ENCODE measurements at places on chromosomes 1 and 21.

DNA sequence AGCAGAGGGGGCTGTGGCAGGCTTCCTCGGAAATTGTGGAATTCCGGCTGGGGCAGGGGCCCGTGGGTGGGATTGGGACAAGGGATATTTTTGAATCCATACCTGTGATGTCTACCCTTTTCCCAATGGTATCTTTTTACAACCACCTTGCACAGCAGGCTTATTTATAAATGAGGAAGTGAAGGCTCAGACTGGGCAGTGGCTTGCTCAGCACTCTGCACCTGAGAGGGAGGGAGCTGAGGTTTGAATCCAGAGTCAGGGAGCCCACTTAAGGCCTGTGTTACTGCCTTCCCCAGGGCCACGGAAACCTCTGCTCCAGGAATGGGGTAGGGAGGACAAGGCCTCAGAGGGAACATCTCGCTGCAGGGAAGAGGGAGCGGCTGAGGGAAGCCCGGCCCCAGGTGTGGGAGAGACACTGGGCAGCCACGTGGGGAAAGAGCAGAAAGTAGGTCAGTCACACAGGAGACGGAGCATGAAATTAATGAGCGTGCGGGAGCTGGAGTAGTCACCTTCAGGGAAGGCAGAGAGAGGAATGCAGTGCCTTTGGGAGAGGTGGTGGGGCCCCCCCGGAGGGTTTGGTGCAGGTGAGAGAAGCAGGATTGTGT lies 35.4 kb upstream of the SCMH1 start:
- no peak for DNase-seq

DNA sequence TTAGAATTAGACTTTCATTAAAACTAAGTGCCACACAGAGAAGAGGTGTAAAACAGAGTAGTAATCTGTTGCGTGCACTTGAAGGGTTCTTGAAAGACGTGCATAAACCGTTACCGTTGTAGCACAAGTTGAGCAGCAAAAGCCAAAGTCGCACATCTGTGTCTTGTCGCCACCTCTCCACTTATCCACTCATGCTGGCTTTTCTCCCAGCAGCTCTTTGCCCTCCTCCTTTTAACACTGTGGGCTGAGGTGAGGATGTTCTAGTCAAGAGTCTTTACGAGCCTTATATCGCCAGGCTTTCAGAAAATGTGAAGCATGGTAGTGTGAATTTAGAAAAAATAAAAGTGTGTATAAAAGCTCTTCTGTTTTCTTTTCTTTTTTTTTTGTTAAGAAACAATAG lies 48.0 kb downstream of the NR5A2 start:
- DNase-seq, result no peak

GRCh38 chr1:9110669-9111356 lies 18.1 kb downstream of the GPR157 start:
- DNase-seq, result no peak

DNA sequence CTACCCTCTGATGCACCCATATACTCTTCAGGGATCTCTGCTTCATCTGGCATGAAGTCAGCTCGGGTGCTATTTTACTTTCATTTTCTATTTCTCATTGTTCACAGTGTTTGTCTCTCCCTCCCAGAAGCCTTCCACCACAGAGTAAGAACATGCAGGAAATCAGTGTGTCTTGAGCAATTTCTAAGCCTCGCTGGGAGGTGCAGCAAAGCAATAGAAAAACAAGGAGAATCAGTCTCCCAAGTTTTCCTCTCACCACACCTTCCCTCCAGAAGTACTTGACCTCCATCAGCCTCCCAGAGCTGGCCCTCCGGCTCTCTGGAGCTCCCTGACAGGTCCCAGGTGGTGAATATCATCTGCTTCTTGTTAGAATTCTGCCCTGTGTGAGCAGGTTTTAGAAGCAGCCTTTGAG lies 594.7 kb upstream of the CAMK1G start:
- DNase-seq, result no peak

- DNase-seq, result no peak
These were observed 40.3 kb downstream of the IER5 start for GRCh38 chr1:181128592-181129497.

GRCh38 chr1:95339377-95339776 lies 105.4 kb downstream of the RWDD3 start:
- DNase-seq, result no peak

DNA sequence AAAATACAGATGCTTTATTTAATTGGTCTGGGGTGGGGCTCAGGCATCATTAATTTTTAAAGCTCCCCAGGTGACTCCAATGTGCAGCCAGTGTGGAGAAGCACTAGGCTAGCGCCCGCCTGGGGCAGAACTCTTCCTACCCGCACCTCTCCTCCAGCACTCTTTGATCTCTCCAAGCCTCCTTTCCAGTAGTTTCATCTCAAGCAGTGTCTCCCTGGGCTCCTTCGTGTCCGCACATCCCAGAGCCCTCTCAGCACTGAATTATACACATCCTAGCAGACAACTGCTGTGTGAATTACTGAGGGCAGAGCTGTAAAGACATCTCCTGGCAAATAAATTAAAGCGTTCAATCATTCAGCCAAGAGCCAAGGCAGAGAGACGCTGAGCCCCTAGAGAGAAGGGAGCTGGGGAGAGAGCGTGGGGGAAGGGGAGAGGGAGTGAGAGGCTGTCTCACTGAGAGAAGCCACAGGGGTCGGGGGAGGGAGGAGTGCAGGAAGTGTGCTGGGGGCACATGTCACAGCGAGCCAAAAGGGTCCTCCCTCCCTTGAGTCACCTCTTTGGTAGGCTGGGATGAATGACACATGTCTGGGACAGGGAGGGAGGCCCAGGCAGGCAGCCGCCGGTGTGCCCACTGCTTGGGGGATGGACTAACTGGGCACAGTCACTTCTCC lies 21.0 kb upstream of the PARP1 start:
- DNase-seq, result no peak

- DNase-seq, result no peak
These were observed 14.7 kb downstream of the GAS5 start for GRCh38 chr1:173853074-173853473.

DNA sequence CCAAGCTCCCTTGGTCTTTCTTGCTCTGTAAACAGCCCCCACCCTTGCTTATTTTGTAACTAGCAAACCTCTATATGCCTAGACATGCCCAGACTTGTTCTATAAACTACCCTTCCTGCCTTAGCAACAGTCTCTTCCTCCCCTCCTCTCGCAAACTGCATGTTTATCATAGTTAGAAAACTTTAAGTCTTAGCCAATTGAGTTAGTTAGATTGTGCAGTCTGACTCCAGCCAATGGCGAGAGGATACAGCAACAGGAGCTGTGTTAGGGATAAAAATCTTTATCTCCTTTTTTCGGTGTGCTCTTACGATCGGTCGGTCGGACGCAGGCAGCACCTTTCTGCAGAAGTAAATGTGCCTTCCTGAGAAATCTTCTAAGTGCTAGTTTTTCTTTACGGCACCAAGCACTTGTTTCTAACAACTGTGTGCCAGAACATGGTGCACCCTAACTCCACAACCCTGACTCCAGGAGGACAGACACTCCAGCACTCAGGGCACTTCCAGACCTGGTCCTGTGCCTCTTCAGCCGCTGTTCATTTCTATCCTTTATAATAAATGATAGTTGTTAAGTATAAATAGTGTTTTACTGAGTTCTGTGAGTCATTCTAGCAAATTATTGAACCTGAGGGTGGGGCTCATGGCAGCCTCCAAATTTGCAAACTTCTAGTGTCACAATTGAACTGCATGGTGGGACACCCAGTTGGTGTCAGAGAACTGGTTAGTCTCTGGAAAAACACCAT lies 25.7 kb upstream of the GNG4 start:
- no peak for DNase-seq

DNA sequence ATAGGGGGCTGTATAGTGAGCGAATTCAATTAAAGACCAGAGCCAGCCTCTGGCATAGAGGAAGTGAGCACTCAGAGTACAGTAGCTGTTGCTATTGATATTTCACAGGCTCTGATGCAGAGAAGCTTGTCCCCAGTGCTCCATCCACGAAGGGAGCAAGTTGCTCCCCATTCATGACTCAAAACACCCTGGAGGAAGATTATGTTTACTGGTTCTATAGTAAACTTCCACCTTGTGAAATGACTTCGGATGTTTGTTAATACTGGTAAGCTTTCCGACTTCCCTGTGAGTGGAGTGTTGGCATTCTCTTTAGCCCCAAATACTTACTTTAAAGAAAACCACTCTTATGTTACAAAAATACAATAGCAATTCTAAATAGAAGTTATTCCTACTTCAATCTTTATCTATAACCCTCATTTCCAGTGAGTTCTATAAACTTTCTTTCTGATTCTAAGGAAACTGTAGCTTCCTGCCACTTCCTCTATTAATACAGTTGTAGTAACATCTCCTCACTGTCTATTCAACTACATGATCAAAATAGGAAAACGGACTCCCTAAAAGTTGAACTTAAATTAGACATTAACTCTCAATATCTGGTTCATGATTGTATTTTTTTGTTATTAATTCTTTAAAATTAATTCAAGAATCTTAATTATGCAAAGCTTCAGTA lies 46.4 kb downstream of the ZNF281 start:
- DNase-seq, result no peak

DNA sequence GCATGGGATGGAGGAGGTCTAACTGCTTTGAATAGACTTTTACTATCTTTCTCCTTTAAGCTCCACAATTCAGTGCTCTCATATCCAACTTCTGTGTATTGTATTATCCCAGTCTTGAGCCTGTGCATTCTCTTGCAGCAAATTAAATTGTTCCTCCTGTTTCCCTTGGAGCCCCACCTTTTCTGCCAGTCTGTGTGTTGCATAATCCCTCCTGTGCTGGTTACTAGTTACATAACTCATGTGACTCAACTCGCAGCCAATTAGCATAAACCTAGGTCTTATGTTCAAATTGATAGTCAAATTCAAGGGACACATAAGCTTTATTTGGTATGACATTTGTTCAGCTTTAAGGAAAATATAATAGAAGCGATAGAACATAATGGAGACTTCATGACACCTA lies 1863.5 kb downstream of the MRPL39 start:
- no peak for DNase-seq

GRCh38 chr1:61338899-61339298 lies 256.5 kb downstream of the NFIA start:
- no peak for DNase-seq

- no peak for DNase-seq
These were observed 23.0 kb upstream of the EPHA2 start for GRCh38 chr1:16178596-16179497.

DNA sequence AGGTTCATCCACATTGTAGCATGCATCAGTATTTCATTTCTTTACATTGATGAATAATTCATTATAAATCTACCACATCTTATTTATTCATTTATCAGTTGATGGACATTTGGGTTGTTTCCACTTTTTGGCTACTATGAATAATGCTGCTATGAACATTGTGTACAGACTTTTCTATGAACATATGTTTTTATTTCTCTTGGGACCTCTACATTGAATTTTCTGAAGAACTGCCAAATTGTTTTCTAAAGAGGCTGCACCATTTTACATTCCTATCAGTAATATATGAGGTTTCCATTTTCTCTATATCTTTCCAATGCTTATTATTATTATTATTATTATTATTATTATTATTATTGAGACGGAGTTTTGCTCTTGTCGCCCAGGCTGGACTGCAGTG lies 81.3 kb upstream of the SELENON start:
- no peak for DNase-seq

- DNase-seq, result no peak
These were observed 43.4 kb downstream of the RALGPS2 start for GRCh38 chr1:178768423-178768822.

DNA sequence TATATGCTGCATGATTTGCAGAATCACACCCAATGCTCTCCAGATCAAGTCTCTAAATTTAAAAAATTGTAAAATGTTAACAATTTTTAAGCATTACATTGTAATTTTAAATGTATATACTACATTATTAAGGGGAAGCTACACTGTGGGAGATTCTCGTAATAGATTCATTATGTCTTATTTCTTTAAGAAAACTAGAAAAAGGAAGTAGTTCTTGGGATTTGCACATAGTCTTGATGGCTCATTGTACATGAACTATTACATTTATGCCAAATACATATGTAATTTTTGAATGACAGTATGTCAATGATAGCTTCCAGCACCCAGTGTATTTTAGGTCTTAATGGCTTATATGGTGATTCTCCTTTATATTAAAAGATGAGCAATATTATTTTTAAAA lies 250.3 kb downstream of the PTPRC start:
- DNase-seq, result no peak

DNA sequence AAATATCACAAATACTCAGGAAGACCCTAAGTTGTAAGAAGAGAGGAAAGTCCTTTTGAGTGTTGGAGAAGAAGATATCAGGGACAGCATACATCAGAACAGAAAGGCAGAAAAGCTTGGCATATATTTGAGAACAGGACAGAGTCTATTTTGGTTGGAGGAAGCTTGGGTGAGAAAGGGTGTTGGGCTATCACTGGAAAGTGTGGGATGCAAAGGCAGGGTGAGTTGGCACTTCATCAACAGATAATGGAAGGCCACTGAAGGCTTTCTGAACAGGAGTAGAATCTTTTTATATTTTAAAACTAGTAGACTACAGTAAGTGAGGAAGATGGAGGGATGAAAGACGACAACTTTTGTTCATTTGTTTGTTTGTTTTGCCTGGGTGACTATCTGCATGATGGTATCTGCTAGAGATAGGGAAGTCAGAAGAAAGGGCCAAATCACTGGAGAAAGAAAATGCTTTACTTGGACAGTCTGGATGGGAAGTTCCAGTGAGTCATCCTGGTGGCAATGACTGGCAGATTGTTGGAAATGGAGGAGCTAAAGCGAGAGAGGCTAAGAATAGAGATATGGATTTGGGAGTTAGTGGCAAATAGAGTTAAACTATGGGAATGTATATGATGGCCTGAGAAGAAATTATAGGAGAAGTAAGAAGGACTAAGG lies 33.7 kb upstream of the KCNA2 start:
- DNase-seq, result no peak

DNA sequence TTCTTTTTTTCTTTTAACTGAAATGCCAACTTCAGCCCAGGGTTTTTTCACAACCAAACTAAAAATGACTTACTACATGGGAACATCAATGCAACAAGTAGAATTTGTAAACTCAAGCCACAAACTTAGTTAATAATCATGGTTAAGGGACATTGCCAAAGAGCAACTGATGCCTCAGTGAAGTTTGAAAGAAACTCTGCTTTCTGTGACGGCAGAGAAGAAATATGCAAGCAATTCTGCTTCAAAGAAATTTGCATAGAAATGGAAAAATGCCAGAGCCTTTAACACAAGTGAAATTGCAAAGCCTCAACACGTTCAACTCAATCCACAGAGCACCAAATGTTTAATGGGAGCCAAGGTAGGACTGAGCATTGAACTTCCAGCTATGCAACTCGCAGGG lies 5.0 kb upstream of the CHD5 start:
- no peak for DNase-seq

GRCh38 chr1:161020509-161021164 lies at the start of gene F11R:
Gene F11R (minus strand): TSS chr1:161021152. CDS start chr1:161021073, 79 bp downstream.
- peak; percentile 49 for DNase-seq
